ENCODE measurements at places on chromosomes 2 and 18.

GRCh38 chr2:143157001-143157400 lies 27.8 kb downstream of the ARHGAP15 start:
- DNase-seq: no peak

DNA sequence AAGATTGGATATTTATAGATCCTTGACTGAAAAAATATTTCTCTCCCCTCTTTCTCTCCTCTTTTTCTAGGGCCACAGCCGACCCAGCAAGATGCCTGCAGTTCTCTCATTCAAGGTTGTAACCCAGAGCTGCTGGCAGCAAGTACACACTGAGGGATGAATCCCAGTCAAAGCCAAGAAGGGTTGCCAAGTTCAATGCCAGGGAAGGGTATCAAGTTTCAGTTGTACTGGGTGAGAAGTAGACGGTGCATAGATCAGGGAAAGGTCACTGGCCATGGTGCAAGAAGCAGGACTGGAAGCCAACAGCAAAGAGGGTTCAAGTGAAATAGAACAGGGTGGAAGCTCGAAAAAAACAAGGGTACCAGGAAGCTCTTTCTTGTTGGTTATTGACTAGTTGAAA lies 170.2 kb downstream of the NRP2 start:
- DNase-seq: no peak

DNA sequence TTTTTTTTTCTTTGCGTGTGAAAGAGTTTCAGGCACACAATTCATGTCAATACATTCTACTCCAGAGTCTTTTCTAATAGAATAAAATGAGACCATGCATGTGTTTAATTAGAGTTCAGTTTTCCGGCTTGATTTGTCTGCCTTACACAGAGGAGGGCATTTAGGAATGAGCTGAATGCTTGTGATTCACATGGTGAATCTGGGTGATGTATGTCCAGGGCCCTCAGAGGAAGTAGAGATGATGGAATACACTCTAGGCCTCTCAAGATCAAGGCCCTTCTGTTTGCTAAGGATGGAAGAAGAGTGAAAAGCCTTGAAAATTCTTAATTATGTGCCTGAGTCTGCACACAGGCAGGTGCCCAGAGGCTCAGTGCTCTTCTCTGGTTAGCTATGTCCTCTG lies 71.0 kb upstream of the CYRIA start:
- no peak for DNase-seq

- DNase-seq: no peak
Observed at GRCh38 chr2:70514612-70515055, 39.0 kb downstream of the TGFA start.

DNA sequence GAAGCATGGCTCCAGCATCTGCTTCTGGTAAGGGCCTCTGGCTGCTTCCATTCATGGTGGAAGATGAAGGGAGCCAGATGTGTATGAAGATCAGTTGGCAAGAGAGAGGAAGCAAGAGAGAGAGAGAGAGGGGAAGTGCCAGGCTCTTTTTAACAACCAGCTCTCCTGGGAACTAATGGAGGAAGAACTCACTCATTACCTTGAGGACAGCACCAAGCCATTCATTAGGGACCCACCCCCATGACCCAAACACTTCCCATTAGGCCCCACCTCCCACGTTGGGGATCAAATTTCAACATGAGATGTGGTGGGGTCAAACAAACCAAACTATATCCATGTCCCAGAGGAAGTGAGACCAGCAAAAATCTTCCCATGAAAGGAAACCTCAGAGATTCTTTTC lies 124.8 kb upstream of the SIX2 start:
- DNase-seq: no peak

DNA sequence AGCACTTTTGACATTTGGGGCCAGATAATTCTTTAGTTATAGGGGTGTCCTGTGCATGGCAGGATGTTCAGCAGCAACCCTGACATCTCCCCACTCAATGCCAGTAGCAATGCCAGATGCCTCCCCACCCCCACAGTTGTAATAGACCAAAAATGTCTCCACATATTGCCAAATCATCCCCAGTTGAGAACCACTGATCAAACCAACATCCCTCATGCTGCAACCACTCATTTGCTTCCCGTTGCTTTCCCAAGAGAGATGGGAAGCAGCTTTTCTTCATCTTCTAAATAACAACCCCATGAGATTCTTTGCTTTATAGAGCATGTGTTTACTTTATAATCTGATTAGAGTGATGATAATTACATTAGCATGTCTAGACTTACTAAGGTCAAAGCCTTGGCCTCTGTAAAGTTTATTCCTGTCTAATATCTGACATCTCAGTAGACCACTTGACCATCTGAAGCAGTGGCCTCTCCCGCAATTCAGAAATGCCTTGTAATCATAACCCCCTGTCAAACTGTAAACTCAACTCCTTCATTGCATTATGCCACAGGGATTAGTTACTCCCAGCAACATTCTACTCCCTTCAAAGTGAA lies 28.7 kb upstream of the C1D start:
- DNase-seq: no peak

DNA sequence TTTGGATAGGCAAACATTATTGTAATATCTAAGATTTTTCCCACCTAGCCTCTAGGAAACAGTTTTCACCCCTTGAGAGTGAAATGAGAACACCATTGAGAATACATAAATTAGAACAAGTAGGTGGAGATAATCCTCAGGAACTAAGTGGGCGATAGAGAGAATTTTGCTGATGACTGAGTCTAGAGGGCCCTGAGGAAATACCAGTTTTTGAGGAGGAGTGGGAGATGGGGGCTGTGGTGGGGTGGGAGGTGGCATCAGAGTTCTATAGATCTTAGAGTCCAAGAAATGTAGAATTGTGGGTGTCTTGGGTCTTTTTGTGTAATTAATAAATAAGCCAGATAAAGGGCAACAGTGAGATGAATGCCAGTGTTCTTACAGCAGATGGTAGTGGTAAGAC lies 11.8 kb downstream of the NCAPH start:
- no peak for DNase-seq

GRCh38 chr18:52948868-52949444 lies 609.0 kb downstream of the DCC start:
- DNase-seq: no peak

- DNase-seq: no peak
Observed at GRCh38 chr2:38615237-38615636, 12.5 kb upstream of the HNRNPLL start.

DNA sequence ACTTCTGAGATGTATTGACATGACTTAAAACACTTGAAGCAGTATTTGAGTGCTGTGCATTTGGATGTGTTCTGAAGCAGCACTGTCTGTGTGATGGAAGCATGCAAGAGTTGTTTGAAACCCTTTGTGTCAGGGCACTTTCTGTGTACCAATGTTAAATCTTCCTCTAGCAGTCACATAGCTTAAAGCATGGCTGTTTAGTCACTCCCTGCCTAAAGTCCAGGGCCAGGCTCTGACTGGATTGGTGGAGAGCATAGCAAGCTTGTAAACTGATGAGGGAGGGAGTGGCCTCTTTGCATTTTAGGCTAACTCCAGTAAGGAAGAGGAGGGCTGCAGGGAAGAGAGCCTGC lies 73.5 kb downstream of the MYO1B start:
- DNase-seq: no peak

DNA sequence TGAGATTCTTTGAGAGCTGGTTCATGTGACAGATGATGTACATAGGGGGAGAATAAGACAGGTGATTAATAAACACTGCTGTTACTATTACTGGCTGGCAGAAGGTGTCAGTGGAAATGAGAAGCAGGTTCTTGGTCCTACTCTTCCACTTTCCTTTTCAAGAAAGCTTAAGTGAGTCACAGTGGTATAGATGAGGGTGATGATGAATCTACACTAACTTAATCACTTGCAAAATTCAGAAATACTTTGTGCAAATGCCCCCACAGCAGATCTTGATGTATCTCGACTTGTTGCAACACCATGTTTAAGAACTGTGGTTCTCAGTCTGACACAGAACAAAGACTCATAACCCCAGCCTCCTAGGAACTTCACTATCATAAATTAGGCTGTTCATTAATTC lies 35.9 kb upstream of the MGAT5 start:
- DNase-seq: no peak

DNA sequence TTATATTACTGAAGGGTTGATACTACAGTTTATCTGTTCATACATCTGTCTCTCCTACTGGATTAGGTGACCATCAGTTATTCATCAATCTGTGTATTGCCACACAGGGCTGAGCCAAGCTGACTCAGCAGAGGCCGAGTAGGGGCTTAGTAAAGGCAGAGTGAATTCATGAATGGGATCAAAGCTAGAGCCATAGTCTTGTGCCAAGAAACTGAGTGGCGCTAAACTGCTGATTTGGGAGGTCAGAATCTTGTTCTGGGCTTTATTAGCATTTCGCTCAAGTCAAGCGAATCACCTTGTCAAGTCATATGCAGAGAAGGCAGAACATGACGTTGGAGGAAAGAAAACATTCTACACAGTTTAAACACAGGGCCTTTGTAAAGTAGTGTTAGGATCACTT lies 34.1 kb downstream of the SOCS6 start:
- no peak for DNase-seq

- no peak for DNase-seq
Observed at GRCh38 chr2:195929531-195929930, 139.1 kb downstream of the DNAH7 start.

DNA sequence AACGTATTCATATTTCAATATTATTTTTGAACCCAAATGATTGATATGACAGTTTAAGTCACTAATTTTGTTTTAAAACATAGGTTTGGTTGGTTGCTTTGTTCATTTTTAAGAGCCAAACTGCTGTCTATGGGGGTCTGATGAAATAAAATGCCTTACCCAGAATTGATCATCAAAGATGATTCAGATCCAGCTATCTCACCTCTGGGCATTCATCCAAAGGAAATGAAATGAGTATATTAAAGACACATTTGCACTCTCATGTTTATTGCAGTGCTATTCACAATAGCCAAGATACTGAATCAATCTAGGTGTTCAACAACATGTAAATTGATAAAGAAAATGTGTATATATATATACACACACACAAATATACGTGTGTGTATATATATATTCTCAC lies 326.9 kb upstream of the GULP1 start:
- DNase-seq: no peak

DNA sequence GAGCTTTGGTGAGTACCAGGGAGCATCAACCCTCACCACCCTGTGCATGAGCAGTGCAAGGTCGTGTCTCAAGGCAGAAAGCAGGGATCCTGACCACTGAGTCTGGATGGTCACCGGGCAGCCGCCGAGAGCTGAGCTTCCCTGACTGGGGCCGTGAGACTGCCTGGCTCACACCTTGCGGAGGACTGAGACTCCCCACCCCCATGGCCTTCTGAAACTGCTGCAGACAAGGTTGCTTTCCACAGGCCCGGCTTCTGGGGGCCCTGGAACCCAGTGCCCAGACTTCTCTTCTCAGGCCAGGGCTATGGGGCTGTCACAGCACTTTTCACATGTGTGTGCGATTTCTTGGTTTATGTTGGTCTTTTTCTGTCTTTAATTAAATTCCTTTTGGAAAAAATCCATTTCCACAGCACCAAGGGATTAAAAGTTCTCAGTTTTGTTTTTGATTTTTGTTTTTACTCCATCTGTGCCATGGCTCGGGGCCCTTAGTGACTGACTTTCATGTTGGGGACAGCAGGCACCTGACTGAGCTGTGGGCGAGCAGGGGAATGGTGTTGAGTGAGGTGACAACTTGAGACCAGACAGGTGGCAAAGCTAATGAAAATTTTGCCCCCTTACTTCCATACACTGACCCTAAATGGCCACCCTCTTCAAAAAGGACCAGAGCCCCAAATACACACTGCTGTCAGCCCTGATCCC lies 297.9 kb downstream of the CYP26B1 start:
- DNase-seq: no peak

GRCh38 chr2:23495661-23496114 lies 110.7 kb downstream of the KLHL29 start:
- no peak for DNase-seq

Measured in stimulated activated CD4-positive, alpha-beta T cell treated with anti-CD3 and anti-CD28 coated beads, Interleukin-1b, Interleukin-23, amount 100 ng/mL, for 1 hour (primary cell).